A549 treated with CpdA at 1 μM for 4 hours (cell line): ENCODE measurements at places on chromosomes 6 and 20. TPM values are rescaled to one million over a fixed set of nuclear protein-coding genes. Genes with fewer than 3 reads are reported as not detected.

The CEP43 gene
- total RNA-seq = 9.3 to 11.3 TPM (median 10.5 TPM) in 5 replicates

The BTNL2 gene
- not detected in 5 replicates for total RNA-seq

The LY6G5C gene
- total RNA-seq = 0.51 to 2.4 TPM (median 1.4 TPM) in 5 replicates

The TPBG gene
- 42.7 to 58.5 TPM (median 56.0 TPM) in 5 replicates for total RNA-seq

The UNC5CL gene
- 0.20 to 0.40 TPM (median 0.34 TPM) in 5 replicates for total RNA-seq

The SOX18 gene
- 0.58 to 2.3 TPM (median 2.2 TPM) in 5 replicates for total RNA-seq

The FAM217A gene
- total RNA-seq = not detected in 5 replicates
